ENCODE measurements at places on chromosomes 6 and 20. TPM values are rescaled to one million over a fixed set of nuclear protein-coding genes. Genes with fewer than 3 reads are reported as not detected.
A peak's percentile ranks its signal among the peaks of the same experiment; 100 is the strongest.

DNA sequence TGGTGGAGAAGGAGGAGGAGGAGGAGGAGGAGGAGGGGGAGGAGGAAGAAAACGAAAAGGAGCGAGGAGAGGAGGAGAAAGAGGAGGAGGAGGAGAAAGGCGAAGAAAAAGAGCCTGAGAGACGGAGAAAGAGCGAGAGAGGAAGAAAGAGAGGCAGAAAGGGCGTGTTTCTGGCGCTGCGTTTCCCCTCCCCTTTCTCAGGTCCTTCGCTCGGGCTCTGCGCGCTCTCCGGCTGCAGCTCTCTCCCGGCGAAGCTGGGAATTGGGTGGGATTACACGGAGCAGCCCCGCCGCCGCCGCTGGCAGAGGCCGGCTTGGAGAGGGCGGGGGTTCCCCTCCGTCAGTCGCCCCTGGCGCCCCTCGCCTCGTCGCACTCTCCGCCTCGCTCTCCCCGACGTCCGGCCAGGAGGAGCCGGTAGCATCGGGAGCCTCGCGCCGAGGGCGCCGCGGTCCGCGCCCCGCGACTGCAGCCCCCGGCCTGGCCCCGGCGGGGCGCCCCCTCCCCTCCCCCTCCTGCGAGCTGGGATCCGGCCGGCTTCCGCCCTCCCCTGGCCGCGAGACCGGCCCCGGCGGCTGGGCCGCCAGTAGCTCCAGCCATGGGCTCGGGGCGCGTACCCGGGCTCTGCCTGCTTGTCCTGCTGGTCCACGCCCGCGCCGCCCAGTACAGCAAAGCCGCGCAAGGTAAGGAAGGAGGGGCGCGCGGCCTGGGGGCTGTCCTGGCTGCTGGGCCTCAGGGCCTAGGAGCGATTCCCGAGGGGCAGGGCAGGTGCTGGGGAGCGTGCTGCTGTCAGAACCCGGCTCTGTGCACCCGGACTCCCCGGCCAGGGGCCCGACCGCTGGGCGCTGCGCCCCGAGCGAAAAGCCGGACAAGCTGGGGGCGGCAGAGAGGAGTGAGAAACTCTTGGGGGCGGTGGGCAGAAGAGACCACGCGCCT lies at the start of gene SCUBE3:
SCUBE3 (plus strand) TSS at position 133 of the 933 bp plus-strand sequence; CDS start at position 596, 463 bp downstream.
- H3K27me3 ChIP-seq, result no peaks in the 10 kb centered on the region
- H3K4me1 ChIP-seq, result peaks cover 29% of the 10 kb centered on the region
- peak within 1 kb of the TSS; percentile 51 for H3K4me3 ChIP-seq
- no peaks in the 10 kb centered on the region for H3K36me3 ChIP-seq
- DNase-seq, result no peak

- no peaks in the 10 kb centered on the region for H3K27me3 ChIP-seq
- H3K4me1 ChIP-seq, result peaks cover 27% of the 10 kb centered on the region
- no peak overlapping the region for H3K27ac ChIP-seq
- no peak overlapping the region for H3K4me3 ChIP-seq
- peak; percentile 36 for DNase-seq
- H3K36me3 ChIP-seq, result no peaks in the 10 kb centered on the region
Observed at GRCh38 chr6:32840604-32841246, 2.2 kb upstream of the TAP2 start.

GRCh38 chr20:40945754-40946450 lies 82.7 kb upstream of the TOP1 start:
- DNase-seq, result peak; percentile 60
- H3K4me3 ChIP-seq, result no peak overlapping the region
- H3K27me3 ChIP-seq, result peaks cover 8% of the 10 kb centered on the region

The PLEKHG1 gene
- total RNA-seq, result 8.2 TPM

The FITM2 gene
- total RNA-seq, result 9.1 TPM

The NRSN1 gene
- 0.66 TPM for total RNA-seq

All from sigmoid colon (tissue), 7 donors.